Pericardium fibroblast (primary cell): ENCODE measurements at places on chromosomes 5 and 9. TPM values are rescaled to one million over a fixed set of nuclear protein-coding genes. Genes with fewer than 3 reads are reported as not detected.

Gene TMEM267
- total RNA-seq, result 3.7 and 11.6 TPM in 2 replicates

Gene PCDHGA12
- 18.8 and 27.2 TPM in 2 replicates for total RNA-seq

Gene OLFM1
- 1.2 and 10.1 TPM in 2 replicates for total RNA-seq

Gene LTC4S
- total RNA-seq, result 34.0 and 76.1 TPM in 2 replicates

Gene DRD1
- not detected in 2 replicates for total RNA-seq

Gene SELENOP
- 134 and 182 TPM in 2 replicates for total RNA-seq

Gene IL3
- not detected in 2 replicates for total RNA-seq

Gene KIF4B
- under 0.01 TPM in 1 of 2 replicates, not detected in the other for total RNA-seq

Gene ARRDC1
- 29.0 and 29.3 TPM in 2 replicates for total RNA-seq

Gene EMB
- total RNA-seq, result 0.12 and 0.85 TPM in 2 replicates
